ENCODE measurements at places on chromosomes 7 and 10. TPM values are rescaled to one million over a fixed set of nuclear protein-coding genes. Genes with fewer than 3 reads are reported as not detected.

Gene AKR1C4
- total RNA-seq: not detected

Gene NPY4R2
- under 0.01 TPM for total RNA-seq

Gene ENTPD1
- 6.9 TPM for total RNA-seq

Gene CLDN4
- total RNA-seq: 0.25 TPM

Gene EPO
- not detected for total RNA-seq

Gene ANLN
- 12.8 TPM for total RNA-seq

Gene SHOC2
- total RNA-seq: 109 TPM

Gene PLAC9
- total RNA-seq: 1.7 TPM

Gene ATXN7L1
- total RNA-seq: 10.3 TPM

Gene RBM20
- 0.74 TPM for total RNA-seq

Gene UCMA
- not detected for total RNA-seq

Gene STEAP1B
- 1.2 TPM for total RNA-seq

Gene GRM3
- total RNA-seq: 86.5 TPM

Gene HOXA7
- total RNA-seq: not detected

Gene CLRN3
- not detected for total RNA-seq

Gene NME8
- not detected for total RNA-seq

Gene C10orf105
- 0.25 TPM for total RNA-seq

Gene HOXA6
- not detected for total RNA-seq

Gene C7orf33
- not detected for total RNA-seq

Gene AKR1C8
- total RNA-seq: not detected

Gene BRAT1
- 15.7 TPM for total RNA-seq

Gene ACSL5
- total RNA-seq: 2.0 TPM

Gene OR9A4
- total RNA-seq: not detected

Gene LIPF
- total RNA-seq: 3.4 TPM

Gene MOGAT3
- total RNA-seq: not detected

Gene CREM
- 13.8 TPM for total RNA-seq

Gene PIK3CG
- 0.98 TPM for total RNA-seq

Gene TMEM140
- 0.49 TPM for total RNA-seq

Gene ADRA2A
- 24.6 TPM for total RNA-seq

Gene ANXA8
- total RNA-seq: not detected

Gene IL6
- not detected for total RNA-seq

Gene MASTL
- 7.6 TPM for total RNA-seq

Gene LOXL4
- total RNA-seq: 0.25 TPM

Gene PARG
- 88.5 TPM for total RNA-seq

Gene GNGT1
- not detected for total RNA-seq

Gene CPVL
- total RNA-seq: 32.9 TPM

Gene CCL24
- total RNA-seq: not detected

Gene ATP6V1F
- 57.0 TPM for total RNA-seq

Gene CALCR
- total RNA-seq: not detected

Gene GNG11
- 5.4 TPM for total RNA-seq

Gene EGFR
- 18.4 TPM for total RNA-seq

Gene IL2RA
- not detected for total RNA-seq

Gene COL1A2
- total RNA-seq: 107 TPM

Gene FAM237B
- total RNA-seq: not detected

Gene FAM241B
- total RNA-seq: 12.8 TPM

Gene FZD8
- total RNA-seq: 16.0 TPM

Gene FBXO24
- not detected for total RNA-seq

Gene CUBN
- 3.0 TPM for total RNA-seq
